Fibroblast of skin of scalp (primary cell): ENCODE measurements at places on chromosomes 3 and 15.

DNA sequence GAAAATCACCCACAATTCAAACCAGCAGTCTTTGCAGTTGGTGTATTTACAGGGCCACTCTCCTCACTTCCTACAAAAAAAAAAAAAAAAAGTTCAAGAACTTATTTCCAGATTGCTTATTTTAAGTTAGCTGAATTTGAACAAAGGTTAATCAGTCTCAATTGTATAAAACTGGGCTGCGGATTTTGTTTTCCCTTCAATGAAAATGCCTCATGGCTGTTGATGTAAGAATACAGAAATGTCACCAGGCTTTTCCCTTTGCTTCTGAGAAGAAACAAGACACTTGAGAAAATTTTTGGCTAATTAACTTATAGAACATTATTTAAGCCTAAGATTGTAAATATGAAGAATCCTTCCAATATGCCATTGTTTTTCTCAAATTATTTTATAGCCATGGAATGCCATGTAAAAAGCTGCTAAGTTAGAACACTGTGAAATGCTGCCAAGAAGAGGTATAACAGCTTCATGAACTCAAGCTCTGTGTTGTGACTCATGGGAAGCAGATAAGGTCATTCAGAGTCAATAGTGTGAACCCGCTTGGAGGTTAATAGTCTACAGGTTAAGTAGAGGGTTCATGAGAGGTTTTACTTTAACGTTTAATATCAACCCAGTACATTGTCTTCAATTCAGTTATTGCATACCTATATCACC is 84.3 kb upstream of the ABI3BP start:
- DNase-seq = peak; percentile 42

DNA sequence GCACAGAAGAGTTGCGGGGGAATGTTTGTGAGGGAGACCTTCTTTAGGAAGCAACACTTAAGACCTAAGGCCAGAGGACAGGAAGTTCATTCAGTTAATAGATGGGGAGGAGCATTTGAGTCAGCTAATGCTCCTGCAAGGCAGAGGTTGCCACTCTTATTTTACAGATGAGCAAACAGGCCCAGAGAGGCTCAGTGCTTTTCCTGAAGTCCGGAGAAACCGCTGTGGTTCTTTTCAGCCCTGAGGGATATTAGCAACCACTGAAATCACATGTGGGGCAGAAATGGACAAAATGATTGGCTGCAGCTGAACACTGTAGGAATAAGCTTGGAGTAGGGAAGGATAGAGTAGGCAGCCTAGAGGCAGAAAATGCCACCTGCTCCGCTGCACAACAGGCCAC is 33.3 kb upstream of the RTP4 start:
- no peak for DNase-seq

GRCh38 chr3:31977736-31978135 is 3.3 kb downstream of the OSBPL10 start:
- DNase-seq = no peak

DNA sequence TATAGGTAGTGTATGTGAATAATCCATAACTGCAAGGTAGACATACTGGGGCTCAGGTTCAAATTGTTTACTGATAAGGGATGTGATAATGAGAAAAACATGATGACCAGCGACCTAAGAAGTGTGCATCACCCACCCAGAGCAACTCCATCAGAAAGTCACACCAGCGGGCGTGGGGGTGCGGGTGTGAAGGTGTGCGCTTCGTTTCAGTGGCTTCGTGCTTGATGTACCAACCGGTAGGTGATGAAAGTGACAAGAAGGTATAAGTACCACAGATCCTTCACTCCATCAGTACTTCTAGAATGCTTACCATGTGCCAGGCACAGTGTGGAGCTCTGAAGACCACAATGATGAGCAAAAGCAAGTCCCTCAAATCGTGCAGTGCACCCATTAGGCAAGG is 11.2 kb downstream of the ANP32A start:
- no peak for DNase-seq

GRCh38 chr3:38507120-38507519 is 11.0 kb downstream of the EXOG start:
- DNase-seq = no peak

- DNase-seq = no peak
These were observed 16.7 kb upstream of the CCR9 start for GRCh38 chr3:45869638-45870037.

- peak; percentile 43 for DNase-seq
These were observed 14.6 kb downstream of the HDAC11 start for GRCh38 chr3:13494463-13495350.

DNA sequence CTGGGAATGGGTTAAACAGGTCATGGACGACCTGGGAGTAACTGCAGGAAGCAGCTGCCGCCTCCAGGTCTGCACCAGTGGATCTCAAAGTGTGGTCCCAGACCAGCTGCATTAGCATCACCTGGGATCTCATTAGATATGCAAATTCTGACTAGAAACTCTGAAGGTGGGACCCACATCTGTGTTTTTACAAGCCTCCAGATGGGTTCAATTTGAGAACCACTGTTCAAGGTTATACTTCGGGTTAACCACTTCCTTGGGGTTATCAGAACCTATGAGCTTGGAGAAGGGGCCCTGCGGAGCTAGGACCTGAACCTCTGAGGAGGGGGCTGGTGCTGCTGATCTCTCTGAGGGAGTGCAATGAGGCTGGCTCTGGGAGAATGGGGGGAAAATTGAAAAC is 324.8 kb upstream of the CTDSPL start:
- no peak for DNase-seq

DNA sequence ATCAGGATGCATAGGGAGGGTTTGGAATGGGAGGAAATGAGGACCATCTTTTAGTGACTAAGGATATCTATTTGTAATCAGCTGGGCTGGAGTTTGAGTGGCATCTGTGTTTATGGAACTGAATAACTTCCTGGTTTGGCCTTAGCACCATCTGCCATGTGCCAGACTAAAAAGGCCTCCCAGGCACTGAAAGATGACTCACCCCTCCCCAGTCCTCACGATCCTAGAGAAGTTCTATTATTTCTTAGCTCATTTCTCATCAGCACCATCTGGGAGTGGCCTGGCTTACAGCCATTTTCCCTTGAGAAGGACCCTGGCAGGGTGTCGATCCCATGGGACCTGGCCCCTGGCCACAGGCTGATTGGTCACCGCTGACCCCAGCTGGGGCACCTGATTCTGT is 23.9 kb upstream of the CTXND1 start:
- DNase-seq = peak; percentile 41

GRCh38 chr3:150936693-150937092 is 31.5 kb upstream of the MINDY4B start:
- no peak for DNase-seq

GRCh38 chr3:147924755-147925154 is 515.6 kb downstream of the ZIC1 start:
- no peak for DNase-seq

- DNase-seq = peak; percentile 3
These were observed 58.9 kb downstream of the MECOM start for GRCh38 chr3:169604568-169604967.

GRCh38 chr3:7585052-7585451 is 724.1 kb downstream of the GRM7 start:
- DNase-seq = no peak

GRCh38 chr15:91422797-91423196 is 322.7 kb downstream of the SV2B start:
- no peak for DNase-seq

DNA sequence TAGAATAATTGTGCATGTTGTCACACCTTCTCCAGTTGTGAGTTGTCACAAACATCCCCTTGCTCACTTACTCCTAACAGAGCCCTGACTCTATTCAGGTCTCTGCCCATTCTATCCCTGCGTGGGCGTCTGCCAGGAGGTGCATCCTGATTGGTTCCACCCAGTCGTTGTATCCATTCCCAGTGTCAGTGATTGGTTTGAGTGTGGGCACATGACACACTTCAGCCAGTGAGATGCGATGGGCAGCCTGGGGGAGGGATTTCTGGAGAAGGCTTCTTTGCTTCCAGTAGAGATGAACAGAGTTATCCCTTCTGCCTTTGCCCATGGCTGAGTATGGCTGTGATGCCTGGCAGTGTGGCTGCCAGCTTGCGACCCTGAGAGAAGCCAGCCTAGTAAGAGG is 18.7 kb downstream of the PXYLP1 start:
- DNase-seq = no peak

DNA sequence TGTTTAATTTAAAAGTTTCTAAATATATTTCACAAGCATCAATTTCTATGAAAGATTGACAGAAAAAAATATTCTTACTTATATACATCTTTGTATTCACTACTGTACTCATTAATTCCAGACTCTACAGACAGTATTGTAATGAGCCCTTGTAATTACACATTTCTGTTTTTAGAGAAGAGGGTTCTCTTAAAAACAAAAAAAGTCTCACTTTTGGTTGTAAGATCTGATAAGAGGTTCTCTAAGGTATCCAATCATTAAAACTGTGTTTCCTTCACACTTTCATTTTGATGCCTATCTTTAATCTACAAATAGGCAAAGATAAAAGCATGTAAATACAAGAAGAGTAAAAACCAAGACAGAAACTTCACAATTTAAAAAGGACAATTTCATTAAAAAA is 75.6 kb downstream of the FBXL22 start:
- no peak for DNase-seq

DNA sequence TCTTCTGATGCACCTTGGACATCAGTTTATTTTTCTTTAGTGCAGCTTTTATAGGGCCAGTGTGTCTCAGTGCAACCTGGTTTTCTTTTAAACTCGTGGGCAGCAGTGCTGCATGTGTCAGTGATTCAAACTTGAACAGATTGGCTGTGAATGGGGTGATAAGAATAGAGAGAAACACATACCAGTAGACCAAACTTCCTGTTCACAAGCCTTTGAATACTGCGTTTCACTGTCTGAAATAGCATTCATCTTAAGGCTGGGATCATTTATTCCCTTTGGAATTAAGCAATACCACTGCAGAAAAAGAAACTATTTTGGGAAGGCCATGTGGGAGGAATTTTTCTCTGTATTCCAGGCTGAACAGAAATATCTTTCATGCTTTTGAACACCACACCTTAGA is 51.7 kb downstream of the PHLDB2 start:
- DNase-seq = peak; percentile 83

DNA sequence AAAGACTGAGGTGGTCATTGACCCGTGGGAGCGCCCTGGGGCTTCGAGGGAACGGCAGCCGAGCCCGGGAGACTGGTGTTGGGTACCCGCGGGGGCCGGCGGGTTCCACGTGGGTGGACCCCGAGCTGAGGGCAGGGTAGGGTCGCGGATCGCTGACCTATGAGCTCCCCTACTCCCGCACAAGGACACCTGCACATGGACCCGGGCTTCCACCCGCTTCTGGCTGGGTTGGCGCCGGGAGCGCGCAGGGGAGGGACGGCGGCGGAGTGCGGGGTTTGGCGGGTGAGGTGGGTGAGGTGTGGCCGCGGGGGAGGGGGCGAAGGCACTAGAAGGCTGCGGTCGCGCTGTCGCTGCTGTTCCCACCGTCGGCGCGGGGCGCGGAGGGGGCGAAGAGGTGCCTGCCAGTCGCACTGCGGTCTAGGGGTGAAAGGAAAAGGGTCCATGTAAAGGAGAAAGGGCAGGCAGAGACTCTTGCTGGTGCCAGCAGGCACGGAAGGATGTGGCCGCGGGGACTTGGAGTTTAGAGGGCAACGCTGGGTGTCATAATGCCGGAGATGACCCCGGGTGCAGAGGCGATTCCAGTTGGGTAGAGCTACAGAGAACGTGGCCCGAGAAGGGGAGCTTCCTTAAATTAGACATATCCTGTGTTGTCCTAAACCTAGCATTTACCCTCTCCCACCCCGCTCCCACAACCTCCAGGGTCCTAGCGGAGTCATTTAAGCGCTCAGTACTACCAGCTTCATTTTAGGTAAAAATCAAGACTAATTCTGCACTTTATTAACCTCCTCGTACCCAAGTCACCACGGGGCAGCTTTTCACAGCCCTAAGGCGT is 245.9 kb upstream of the TOPAZ1 start:
- DNase-seq = no peak

DNA sequence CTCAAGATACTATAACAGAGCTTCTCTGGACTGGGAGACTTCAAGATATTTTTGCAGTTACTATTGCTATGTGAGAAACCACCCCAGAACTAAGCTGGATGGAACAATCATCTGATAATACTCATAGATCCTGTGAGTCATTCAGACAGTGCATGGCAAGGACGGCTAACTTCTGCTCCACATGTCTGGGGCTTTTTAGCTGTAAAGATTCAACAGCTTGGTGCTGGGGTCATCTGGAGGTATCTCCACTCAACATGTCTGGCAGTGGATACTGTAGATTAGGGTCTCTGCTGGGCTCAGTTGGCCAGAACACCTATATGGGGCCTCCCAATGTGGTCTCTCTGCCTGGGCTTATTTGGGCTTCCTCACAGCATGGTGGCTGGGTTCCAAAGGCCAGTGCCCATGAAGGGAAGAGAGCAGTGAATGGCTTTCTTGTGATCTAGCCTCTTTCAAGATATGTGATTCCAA is 117.3 kb upstream of the SLC7A14 start:
- peak; percentile 90 for DNase-seq

DNA sequence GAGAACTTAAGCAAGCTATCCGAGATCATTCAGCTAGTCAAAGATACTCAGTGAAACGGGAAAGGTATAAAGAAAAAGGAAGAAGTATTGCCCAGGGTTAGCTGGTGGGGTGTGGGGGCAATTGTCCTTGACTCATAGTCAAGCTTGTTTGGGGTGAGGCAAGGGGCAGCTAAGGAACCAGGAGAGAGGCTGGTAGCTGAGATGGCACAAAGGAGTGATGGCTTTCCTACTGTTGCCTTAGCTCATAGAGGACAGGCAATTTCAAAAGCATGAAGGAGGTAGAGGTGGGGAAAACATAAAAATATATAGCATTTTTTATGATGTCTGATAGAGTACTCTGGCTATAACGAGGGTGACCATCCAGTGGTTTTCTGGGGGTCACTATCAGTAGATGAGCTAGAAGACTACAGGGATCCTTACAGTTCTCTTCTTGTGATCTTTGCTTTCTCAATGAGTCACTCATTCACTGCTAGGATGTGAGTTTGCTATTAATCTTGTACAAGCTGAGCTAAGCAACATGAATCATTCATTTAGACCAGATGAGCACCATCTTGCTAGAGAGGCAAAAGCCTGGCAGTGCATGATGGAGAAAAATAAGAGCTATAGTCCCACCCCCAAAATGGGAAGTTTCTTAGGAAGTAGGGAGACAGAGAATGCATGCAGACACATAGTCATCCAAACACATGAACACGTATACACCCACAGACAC is 207.1 kb upstream of the PFN2 start:
- DNase-seq = peak; percentile 78

GRCh38 chr15:79003896-79004295 is 59.0 kb upstream of the CTSH start:
- no peak for DNase-seq

DNA sequence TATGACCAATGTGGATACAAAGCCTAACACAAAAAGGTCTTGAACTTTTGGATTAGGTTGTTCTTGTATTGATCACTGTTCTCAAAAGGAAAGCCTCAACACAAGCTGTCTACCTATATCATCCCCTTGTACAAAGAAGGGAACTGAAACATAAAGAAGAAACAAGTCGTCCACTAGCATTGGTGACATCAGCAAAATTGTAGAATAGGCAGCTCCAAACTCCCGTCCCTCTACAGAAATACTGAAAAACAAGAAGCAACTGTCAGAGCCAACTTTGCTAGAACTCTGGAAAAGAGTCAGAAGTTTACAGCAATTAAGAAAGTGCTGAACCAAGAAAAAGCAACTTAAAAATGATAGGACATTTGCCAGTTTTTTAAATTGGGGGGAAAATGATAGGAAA is 7.5 kb upstream of the NR1I2 start:
- DNase-seq = no peak

- DNase-seq = no peak
These were observed 104.1 kb downstream of the TPRA1 start for GRCh38 chr3:127486321-127486944.
